ENCODE measurements at places on chromosomes 2 and 18.

DNA sequence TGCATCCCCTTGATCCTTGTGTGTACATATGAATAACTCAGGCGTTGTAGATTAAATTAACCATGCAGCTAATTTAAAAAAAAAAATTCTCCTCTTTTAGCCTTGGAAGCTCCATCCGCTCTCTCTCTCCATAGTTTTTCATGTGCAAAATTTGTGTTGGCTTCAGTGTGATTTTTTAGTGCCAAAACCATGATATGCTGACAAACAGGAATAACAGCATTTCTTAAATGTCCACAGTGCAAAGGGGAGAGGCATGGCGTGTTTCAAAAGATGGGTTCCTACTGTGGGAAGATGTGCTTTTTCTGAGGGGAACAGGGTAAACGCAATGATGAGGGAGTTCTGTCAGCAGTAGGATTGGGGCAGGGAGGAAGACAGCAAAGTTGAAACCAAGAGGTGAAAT lies 247.0 kb downstream of the ICOS start:
- DNase-seq, result no peak

DNA sequence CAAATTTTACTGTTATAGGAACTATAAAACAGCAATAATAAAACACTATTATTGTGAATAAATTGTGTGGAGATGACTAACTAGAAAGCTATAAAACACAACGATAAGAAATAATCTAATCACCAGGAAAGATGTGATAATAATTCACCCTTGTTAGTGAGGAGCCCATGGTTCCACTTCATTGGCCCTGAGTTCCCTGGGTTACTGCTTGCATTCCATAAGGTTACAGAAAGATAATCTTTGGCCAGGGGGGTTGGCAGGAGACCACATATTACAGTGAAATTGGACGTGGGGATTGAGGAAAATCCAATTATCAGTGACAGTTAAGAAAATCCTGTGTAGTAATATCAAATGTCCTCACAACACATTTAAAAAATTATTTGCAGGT lies 2.5 kb upstream of the CPO start:
- no peak for DNase-seq

DNA sequence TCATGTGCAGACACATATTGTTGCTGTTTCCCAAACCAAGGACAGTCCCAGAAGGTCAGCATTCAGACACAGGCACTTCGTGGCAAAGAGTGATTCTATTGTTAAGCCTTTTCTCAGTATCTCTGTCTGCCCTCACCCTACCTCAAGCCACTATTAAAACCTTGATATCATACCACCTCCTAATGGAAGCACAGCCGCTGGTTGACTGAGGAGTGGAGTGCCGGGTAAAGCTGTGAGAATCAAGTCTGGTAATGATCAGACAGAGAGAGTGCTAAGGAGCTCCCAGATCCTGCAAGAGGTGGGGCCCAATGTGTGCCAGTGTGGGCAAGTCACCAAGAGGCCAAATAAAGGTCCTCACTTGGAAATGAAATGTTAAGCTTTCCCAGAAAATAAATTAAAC lies 819.5 kb downstream of the BCL11A start:
- DNase-seq, result no peak

GRCh38 chr2:56210291-56210690 lies 26.5 kb downstream of the CCDC85A start:
- DNase-seq, result no peak

GRCh38 chr2:13193075-13193474 lies 476.3 kb downstream of the TRIB2 start:
- no peak for DNase-seq

DNA sequence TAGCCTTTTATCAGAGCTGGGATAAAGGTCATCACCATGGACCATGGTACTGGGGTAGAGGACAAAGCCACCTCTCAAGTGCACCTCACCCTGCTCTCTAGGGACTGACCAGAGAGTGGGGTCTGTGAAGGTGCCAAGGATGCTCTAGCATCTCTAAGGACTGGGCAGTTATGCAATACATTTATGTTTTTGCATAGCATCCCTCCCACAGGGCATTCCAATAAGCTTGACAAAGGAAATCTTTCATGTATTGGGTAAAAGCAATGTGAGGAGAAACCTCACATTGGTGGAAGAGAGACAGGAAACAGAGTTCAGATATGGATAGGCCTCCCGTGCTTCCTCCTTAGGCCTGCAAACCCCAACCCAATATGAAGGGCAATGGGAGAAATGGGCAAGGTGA lies 31.6 kb downstream of the STK39 start:
- DNase-seq, result no peak

DNA sequence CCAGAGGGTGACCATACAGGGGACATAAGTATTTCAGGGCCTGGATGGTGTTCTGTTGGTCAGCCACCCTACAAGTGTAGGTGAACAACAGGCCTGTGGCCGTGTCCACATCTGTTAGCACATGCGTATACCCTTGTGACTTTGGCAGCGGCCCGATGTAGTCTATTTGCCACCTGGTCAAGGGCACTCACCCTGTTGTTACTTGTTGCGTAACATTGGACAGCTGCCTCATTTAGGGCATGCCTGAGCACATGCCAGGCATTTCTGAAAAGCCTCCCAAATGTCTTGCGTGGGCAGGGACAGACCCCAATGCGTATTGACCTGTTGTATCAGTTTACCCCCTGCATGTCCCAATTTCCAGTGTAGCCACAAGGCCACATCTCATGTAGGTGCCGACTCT lies 235.0 kb downstream of the MBD5 start:
- no peak for DNase-seq

DNA sequence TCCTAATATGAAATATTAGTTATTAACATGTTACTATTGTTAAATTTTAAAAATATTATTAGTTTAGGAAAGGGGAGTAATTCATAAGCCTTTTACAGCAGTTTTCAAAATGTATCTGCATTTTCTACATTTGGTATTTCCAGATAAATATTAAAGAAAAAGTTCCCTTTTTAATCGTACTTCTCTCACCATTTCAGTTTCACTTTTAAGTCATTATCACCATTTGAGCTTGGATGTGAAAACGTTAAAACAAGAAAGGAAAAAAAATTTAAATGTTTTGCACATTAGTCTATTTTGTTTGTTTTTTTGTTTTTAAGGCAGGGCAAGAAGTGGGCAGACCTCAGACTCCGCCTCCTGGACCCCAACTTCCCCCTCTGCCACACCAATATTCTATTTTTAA lies 3.3 kb upstream of the SRSF7 start:
- no peak for DNase-seq

- DNase-seq, result no peak
These were observed 281 bp downstream of the XPO1 start for GRCh38 chr2:61537950-61538199.

DNA sequence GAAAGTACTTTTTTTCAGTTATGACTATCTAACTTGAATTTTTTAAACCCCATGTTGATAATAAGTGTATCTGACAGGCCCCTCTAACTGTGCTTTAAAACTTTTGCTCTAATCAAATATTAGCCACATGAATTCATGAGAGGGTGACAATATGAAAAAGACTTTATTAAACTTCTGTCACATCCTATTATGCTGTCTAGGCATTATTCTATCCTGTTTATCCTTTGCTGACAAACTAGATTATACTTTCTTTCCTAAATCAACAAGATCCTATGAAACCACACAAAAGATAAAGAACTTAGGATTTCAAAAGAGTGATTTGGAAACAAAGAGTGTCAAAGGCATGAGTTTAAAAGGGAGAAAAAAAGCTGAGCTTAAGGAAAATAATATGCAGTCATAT lies 57.8 kb downstream of the ST6GAL2 start:
- no peak for DNase-seq

DNA sequence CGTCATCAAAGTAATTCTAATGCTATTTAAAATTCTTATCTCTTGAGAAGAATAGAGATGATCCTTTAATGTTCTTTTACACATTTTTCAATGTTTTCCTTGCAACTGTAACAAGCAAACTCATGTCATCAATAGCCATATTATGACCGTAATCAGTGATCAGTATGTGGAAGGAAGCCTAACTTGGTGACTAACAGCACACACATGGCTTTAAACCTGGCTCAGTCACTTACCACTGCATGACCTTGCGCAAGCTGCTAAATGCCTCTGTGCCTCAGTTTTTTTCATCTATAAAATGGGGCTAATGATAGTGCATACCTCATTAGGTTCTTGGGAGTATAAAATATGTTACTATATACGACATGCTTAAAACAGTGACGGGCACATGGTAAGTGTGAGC lies 149.7 kb downstream of the BCL2 start:
- no peak for DNase-seq

DNA sequence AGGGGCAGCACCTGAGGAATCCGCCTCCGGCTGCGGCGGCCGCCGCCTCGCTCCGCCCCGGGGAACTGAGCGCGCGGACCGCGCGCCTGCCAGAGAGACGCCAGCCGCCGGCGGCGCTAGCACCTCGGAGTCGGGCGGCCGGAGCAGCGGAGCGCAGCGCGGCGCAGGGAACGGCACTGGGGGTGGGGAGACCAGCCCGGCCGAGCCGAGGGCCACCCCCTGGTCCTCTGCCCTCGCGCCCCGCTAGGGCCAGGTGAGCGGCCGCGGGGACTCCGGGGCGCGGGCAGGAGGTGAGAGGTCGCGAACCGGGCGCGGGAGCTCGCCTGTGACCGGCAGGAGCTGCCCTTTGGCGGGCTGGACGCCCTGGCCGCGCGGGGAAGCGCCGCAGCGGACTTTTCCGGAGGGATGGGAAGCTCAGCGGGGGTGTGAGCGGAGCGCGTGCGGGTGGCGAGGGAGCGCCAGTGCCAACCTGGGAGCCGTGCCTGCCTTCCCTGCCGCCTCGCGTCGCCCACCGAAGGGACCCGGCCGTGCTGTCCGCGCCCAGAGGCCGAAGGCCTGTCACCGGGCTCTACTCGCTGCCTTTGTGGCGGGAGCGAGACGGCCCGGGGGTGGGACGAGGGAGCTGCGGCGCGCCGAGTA lies at the start of gene GREB1L:
TSS of gene GREB1L (plus strand) at position 92 of the 639 bp plus-strand sequence. CDS start 141,287 bp downstream, outside the sequence.
- DNase-seq, result peak; percentile 60

DNA sequence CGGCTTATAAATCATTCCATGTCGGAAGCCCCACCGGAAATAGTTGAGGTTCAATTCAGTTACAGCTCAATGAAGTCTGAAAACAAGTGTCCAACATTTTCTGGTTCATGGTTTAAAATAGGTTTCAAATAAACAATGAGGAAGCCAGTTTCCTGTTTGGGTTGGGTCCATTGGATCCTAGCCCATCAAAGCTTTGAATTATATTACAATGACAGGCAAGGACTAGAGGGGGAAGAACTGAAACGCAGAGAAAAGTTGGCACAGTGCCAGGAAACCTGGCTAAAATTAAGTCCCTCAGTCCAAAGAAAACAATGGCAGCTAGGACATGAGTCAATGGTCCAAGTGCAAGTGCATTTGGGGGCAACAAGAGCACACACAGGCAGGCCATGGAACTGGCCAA lies 32.0 kb downstream of the SLC14A1 start:
- peak; percentile 78 for DNase-seq

DNA sequence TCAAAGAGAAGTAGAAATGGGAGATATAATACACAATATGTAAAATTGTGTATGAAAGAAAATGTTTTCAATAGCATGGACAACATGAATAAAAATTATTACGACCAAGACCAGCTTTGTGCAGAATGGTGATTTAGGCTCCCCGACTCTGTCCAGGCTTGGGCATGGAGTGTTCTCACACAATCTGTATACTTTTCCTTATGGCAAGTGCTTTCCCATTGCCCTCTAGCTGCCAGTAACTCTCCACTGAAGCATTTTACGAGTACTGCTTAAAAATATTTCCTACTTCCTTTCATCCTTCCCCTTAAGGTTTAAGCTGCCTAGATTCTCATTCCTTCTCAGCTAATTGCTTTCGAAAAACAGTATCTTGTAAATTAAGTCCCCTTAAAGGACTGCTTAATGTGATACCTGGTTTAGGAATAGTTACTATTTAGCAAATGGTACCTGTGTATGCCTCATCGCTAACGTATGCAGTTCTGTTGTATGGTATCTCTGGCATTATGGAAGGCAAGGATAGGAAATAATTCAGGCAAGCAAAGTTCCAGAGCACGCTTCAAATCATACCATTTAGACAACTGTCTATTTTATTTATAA lies 714.6 kb downstream of the ERBB4 start:
- no peak for DNase-seq

DNA sequence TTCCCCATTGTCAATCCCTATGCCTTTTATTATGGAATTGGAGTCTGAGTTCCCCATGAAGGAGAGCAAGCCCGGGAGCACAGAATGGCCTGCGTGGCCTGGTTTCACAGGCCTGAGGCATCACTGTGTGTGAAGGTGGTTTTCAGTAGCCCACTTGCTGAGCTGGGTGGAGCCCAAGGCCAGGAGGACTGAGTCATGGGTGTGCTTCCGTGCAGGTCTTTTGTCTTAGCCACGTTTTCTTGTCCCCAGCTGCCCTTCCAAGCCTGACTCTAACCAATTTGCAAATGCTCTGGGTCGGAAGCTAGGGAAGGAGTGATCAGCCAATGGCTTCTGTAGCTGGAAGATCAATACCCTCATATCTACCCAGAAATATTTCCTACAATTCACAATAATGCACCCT lies 119.2 kb downstream of the MAPK4 start:
- no peak for DNase-seq

DNA sequence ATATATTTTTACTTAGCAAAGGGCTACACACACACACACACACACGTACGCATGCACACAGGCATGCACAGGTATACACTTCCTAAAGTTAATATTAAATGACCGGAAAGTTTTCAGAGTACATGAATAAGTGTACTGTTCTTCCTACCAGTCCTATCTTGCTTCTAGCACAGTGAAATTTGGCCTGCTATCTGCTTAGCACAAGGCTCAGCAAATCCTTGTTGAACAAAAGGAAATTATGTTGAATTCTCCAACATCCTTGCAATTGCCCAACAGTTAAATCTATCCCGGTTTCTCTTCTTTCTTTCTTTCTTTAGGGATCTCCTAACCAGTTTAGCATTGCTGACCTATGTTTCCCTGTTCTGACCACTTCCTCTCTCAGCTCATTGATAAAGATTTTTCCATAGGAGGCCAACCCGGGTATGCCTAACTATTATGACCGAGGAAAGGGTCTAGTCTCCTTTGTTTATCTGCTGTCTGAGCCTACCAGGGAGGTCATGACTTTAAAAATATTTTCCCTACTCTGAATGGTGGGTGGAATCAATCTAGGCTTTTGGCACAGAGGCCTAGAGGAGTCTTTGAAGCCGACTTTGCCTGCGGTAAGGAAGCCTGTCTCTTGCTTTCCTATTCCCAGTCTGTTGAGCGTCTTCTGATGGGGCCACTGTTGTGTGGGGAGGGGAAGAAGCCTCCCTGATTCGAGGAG lies 400.7 kb downstream of the HRH4 start:
- DNase-seq, result no peak
